ENCODE measurements at places on chromosomes 5 and 9. TPM values are rescaled to one million over a fixed set of nuclear protein-coding genes. Genes with fewer than 3 reads are reported as not detected.

- no peak for DNase-seq
- no peaks in the 10 kb centered on the region for H3K4me1 ChIP-seq
- H3K36me3 ChIP-seq: no peaks in the 10 kb centered on the region
- H3K27me3 ChIP-seq: no peaks in the 10 kb centered on the region
Measured at GRCh38 chr9:81028504-81028903, 660.8 kb downstream of the TLE1 start.

DNA sequence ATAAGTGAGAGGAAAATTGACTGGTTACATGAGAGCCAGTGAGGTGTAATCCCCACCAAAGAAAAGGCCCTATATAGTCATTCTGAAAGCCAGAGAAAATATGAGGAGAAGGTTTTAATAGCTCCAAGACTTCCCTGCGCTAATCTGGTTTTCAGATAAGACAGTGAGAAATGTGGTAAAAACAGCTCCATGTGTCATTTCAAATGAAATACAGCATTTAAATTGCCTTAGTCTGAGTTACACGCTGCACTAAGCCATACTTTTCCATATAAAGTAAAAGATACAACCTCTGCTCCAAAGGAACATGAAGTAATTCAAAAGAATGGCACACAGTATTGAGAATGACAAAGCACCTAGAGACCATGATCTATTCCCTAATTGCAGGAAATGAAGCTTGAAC is 378.0 kb upstream of the PDE4D start:
- DNase-seq: no peak
- no peak overlapping the region for H3K4me3 ChIP-seq
- no peak overlapping the region for H3K27ac ChIP-seq
- H3K36me3 ChIP-seq: no peaks in the 10 kb centered on the region
- H3K4me1 ChIP-seq: no peaks in the 10 kb centered on the region

- H3K4me1 ChIP-seq: peaks cover 4% of the 10 kb centered on the region
- peak; percentile 66 for DNase-seq
- H3K36me3 ChIP-seq: no peaks in the 10 kb centered on the region
- no peaks in the 10 kb centered on the region for H3K27me3 ChIP-seq
- H3K27ac ChIP-seq: no peak overlapping the region
- no peak overlapping the region for H3K4me3 ChIP-seq
Measured at GRCh38 chr9:97954550-97954989, 16.6 kb upstream of the HEMGN start.

GRCh38 chr9:23343226-23343625 is 482.8 kb downstream of the ELAVL2 start:
- no peaks in the 10 kb centered on the region for H3K27me3 ChIP-seq
- no peaks in the 10 kb centered on the region for H3K36me3 ChIP-seq
- no peak for DNase-seq
- no peaks in the 10 kb centered on the region for H3K4me1 ChIP-seq
- no peak overlapping the region for H3K27ac ChIP-seq

- no peaks in the 10 kb centered on the region for H3K36me3 ChIP-seq
- H3K4me3 ChIP-seq: no peak overlapping the region
- no peaks in the 10 kb centered on the region for H3K27me3 ChIP-seq
- no peak overlapping the region for H3K27ac ChIP-seq
- DNase-seq: no peak
Measured at GRCh38 chr9:76161541-76161940, 232.7 kb downstream of the RFK start.

GRCh38 chr5:42516282-42517042 is 93.2 kb downstream of the GHR start:
- H3K4me3 ChIP-seq: no peak overlapping the region
- no peaks in the 10 kb centered on the region for H3K36me3 ChIP-seq
- H3K4me1 ChIP-seq: no peaks in the 10 kb centered on the region
- no peak overlapping the region for H3K27ac ChIP-seq
- DNase-seq: no peak

GRCh38 chr9:13083366-13083765 is 196.1 kb downstream of the MPDZ start:
- H3K27ac ChIP-seq: no peak overlapping the region
- H3K36me3 ChIP-seq: no peaks in the 10 kb centered on the region
- no peak overlapping the region for H3K4me3 ChIP-seq

DNA sequence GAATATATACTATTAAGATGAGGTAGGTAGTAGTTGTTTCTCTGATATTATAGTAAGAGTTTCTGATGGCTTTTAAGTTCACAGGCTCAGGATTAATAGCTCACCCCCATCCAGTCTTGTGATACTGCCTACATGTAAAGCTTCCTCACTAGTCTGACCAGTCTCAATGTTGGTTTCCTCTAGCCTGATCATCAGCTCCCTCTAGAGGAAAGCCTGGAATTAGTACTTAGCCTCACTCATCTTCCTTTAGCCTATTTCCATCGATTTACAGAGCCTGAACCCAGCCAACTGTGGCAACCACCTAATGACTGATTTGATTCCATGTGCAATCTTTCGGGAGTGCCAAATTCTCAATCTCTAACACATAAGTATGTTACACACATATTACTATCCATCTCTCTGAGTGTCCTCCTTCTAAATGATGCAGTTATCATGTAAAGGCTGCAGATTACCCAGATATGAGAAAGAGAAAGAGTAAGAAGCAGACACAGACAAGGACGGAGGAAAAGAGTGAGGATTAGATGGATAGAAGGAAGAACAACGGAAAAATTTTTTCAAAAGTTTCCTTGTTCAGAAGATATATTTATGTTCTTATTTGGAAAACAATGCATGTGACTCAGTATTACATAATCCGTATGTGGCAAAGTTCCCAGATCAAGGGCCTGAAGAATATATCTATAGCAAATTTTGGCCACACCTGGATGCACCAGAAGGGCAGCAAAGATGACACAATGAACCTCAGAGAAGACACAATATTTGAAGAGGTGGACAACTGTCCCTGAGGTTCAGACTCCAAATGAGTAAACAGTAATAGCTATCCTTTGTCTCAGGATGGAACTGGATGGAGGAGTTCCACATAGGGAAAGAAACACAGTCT is 333.7 kb downstream of the ELAVL2 start:
- H3K27ac ChIP-seq: no peak overlapping the region
- no peak for DNase-seq
- H3K27me3 ChIP-seq: no peaks in the 10 kb centered on the region
- H3K36me3 ChIP-seq: no peaks in the 10 kb centered on the region
- no peak overlapping the region for H3K4me3 ChIP-seq

GRCh38 chr5:145157841-145158240 is 677.3 kb downstream of the PRELID2 start:
- H3K4me3 ChIP-seq: no peak overlapping the region
- no peaks in the 10 kb centered on the region for H3K36me3 ChIP-seq
- H3K27ac ChIP-seq: no peak overlapping the region
- DNase-seq: no peak

DNA sequence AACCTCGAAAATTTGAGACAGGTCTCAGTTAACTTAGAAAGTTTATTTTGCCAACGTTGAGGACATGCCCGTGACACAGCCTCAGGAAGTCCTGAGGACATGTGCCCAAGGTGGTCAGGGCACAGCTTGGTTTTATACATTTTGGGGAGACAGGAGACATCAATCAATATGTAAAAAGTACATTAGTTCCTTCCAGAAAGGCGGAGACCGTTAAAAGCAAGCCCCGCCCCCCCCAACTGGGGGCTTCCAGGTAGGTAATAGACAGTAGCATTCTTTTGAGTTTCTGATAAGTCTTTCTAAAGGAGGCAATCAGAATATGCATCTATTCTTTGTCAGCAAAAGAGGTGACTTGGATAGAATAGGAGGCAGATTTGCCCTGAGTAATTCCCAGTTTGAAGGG is 599 bp upstream of the MOCS2 start:
- H3K36me3 ChIP-seq: peaks cover 6% of the 10 kb centered on the region
- no peaks in the 10 kb centered on the region for H3K27me3 ChIP-seq
- H3K27ac ChIP-seq: peak overlapping the region; percentile 69
- DNase-seq: no peak
- H3K4me1 ChIP-seq: peaks cover 18% of the 10 kb centered on the region

GRCh38 chr9:6829027-6829426 is 71.3 kb downstream of the KDM4C start:
- H3K36me3 ChIP-seq: peaks cover 23% of the 10 kb centered on the region
- H3K27me3 ChIP-seq: no peaks in the 10 kb centered on the region
- no peak overlapping the region for H3K27ac ChIP-seq
- no peaks in the 10 kb centered on the region for H3K4me1 ChIP-seq

DNA sequence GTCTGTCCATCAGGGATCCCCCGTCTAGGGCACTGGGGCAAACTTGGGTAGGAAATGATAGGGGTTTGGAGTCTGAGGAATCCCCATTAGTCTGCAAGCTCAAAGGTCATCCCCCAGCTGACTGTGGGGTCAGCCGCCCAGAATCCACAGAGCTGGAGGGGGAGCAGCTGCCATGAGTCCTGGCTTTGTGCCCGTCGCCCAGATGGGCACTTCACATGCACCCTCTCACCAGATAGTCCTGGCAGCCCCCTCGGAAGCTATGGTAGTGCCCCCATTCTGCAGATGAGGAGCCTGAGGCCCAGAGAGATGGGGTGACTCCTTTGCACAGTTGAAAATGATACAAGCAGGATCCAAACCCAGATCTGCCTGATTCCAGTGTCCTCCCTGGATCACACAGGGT is 35.7 kb upstream of the RPL26L1 start:
- no peak overlapping the region for H3K4me3 ChIP-seq
- H3K27ac ChIP-seq: no peak overlapping the region
- H3K36me3 ChIP-seq: peaks cover 13% of the 10 kb centered on the region
- no peaks in the 10 kb centered on the region for H3K4me1 ChIP-seq

- no peak overlapping the region for H3K4me3 ChIP-seq
- H3K4me1 ChIP-seq: no peaks in the 10 kb centered on the region
- no peak for DNase-seq
Measured at GRCh38 chr5:5179597-5179996, 39.5 kb downstream of the ADAMTS16 start.

DNA sequence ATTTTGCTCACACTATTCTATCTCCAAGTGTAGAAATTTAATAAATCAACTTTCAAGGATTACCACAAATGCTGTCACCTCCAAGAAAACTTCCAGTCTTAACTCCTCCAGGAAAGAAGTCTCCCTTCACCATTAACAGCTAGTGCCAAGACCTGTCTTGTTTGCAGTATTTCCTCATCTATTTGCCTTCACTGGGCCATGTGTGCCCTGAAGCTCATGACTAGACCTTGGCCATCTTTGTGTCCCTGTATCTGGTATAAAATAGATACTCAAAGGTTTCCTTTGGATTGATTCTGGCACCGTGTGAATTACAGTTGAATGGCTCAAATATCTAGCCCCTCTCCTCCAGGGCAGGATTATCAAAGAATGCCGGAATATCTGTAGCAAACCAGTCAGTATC is 346.7 kb upstream of the KLF4 start:
- no peaks in the 10 kb centered on the region for H3K4me1 ChIP-seq
- H3K36me3 ChIP-seq: no peaks in the 10 kb centered on the region
- DNase-seq: no peak
- no peaks in the 10 kb centered on the region for H3K27me3 ChIP-seq
- H3K27ac ChIP-seq: no peak overlapping the region
- H3K4me3 ChIP-seq: no peak overlapping the region

GRCh38 chr5:67028941-67029340 is 167.7 kb downstream of the CD180 start:
- no peak overlapping the region for H3K27ac ChIP-seq
- peaks cover 37% of the 10 kb centered on the region for H3K4me1 ChIP-seq
- H3K4me3 ChIP-seq: no peak overlapping the region
- no peak for DNase-seq

DNA sequence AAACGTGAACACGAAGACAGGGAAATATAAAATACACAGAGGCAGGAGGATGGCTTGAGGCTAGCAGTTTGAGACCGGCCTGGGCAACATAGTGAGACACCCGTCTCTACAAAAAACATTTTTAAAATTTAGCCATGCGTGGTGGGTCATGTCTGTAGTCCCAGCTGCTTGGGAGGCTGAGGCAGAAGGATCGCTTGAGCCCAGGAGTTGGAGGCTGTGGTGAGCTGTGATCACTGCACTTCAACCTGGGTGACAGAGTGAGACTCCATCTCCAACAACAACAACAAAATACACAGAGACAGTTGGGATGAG is 55.1 kb downstream of the SUSD1 start:
- DNase-seq: no peak
- no peaks in the 10 kb centered on the region for H3K4me1 ChIP-seq
- H3K27me3 ChIP-seq: no peaks in the 10 kb centered on the region
- H3K27ac ChIP-seq: no peak overlapping the region
- H3K4me3 ChIP-seq: no peak overlapping the region

GRCh38 chr5:175284806-175285205 is 159.2 kb downstream of the DRD1 start:
- no peaks in the 10 kb centered on the region for H3K27me3 ChIP-seq
- no peak for DNase-seq
- no peaks in the 10 kb centered on the region for H3K4me1 ChIP-seq

DNA sequence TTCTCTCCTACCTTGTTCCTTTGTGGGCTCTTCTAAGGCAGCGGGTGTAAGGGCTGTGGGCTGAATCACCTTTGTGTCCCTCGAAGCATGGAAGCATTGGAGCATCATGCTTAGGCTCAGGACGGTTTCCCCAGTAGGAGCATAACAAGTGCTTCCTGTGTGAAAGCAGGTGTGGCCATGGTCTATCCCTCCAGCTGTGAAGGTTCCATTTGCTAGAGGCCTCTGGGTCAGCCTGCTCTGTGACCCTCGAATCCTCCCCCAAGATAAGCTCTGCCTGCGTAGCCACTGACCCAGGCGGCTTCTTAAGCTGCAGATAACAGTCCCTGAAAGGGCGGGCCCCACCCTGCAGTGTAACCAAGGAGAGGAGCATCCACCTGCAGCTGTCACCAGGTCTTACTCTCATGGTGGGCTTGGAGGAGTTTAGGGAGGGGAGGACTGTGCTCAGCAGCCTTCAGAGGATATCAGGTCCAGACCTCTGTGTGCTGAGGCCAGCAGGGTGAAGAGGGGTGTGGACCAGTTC is 8.4 kb upstream of the NDST1 start:
- H3K4me1 ChIP-seq: no peaks in the 10 kb centered on the region
- no peaks in the 10 kb centered on the region for H3K27me3 ChIP-seq

GRCh38 chr5:147920420-147921030 is 14.2 kb upstream of the C5orf46 start:
- H3K4me3 ChIP-seq: no peak overlapping the region

- DNase-seq: no peak
- no peak overlapping the region for H3K4me3 ChIP-seq
- H3K36me3 ChIP-seq: no peaks in the 10 kb centered on the region
- no peak overlapping the region for H3K27ac ChIP-seq
- H3K27me3 ChIP-seq: no peaks in the 10 kb centered on the region
Measured at GRCh38 chr9:38386319-38386895, 6.1 kb upstream of the ALDH1B1 start.

- H3K36me3 ChIP-seq: no peaks in the 10 kb centered on the region
- H3K27me3 ChIP-seq: peaks cover 54% of the 10 kb centered on the region
- no peak overlapping the region for H3K27ac ChIP-seq
- peaks cover 52% of the 10 kb centered on the region for H3K4me1 ChIP-seq
Measured at GRCh38 chr9:97852001-97852398, 1.0 kb upstream of the FOXE1 start.

The C5orf47 gene
- not detected for polyA plus RNA-seq

The BARHL1 gene
- not detected for polyA plus RNA-seq

The GHR gene
- polyA plus RNA-seq: not detected

The STRBP gene
- polyA plus RNA-seq: 18.2 TPM

The PCDHGC4 gene
- not detected for polyA plus RNA-seq

The CDX1 gene
- not detected for polyA plus RNA-seq

The SH3PXD2B gene
- polyA plus RNA-seq: not detected

The RAB3C gene
- polyA plus RNA-seq: not detected

The AJM1 gene
- 0.11 TPM for polyA plus RNA-seq

The HAPLN1 gene
- polyA plus RNA-seq: not detected

The WNT8A gene
- not detected for polyA plus RNA-seq

The SPATA31A3 gene
- polyA plus RNA-seq: not detected

Measured in CD4-positive, CD25-positive, alpha-beta regulatory T cell (primary cell).